CD4-positive, alpha-beta T cell (primary cell): ENCODE measurements at places on chromosomes 5 and 9. TPM values are rescaled to one million over a fixed set of nuclear protein-coding genes. Genes with fewer than 3 reads are reported as not detected.

The HRCT1 gene
- total RNA-seq: not detected

The GNPDA1 gene
- 5.8 TPM for total RNA-seq

The ISCA1 gene
- total RNA-seq: 85.3 TPM

The GABRA1 gene
- not detected for total RNA-seq

The FCHO2 gene
- 2.0 TPM for total RNA-seq

The OCLN gene
- 5.5 TPM for total RNA-seq

The UBAC1 gene
- 19.6 TPM for total RNA-seq

The ANKRD31 gene
- 0.55 TPM for total RNA-seq

The PGM5 gene
- not detected for total RNA-seq

The SLC34A3 gene
- not detected for total RNA-seq

The TRIM36 gene
- total RNA-seq: not detected

The UBE2B gene
- 228 TPM for total RNA-seq

The RLN2 gene
- 0.47 TPM for total RNA-seq

- DNase-seq: no peak
Measured at GRCh38 chr5:146962801-146963355, 84.3 kb upstream of the PPP2R2B start.

DNA sequence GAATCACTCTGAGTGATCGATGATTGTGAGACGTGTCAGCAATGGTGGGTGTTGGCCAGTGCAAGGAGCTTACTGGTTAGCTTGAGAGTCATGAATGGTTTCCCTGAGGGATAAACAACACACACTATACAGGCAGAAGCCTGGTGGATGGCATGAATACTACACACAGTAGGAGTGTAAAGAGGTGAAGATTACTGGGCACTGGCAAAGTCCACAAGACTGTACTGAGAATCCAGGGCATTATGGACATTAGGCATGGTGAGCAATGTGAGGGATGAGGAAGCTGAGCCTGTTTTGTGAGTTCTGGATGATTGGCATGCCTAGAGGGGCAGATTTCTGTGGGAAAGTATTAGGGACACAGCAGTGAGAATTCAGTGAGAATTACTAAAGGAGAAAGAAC, 71.3 kb downstream of the KDM4C start:
- no peak for DNase-seq

DNA sequence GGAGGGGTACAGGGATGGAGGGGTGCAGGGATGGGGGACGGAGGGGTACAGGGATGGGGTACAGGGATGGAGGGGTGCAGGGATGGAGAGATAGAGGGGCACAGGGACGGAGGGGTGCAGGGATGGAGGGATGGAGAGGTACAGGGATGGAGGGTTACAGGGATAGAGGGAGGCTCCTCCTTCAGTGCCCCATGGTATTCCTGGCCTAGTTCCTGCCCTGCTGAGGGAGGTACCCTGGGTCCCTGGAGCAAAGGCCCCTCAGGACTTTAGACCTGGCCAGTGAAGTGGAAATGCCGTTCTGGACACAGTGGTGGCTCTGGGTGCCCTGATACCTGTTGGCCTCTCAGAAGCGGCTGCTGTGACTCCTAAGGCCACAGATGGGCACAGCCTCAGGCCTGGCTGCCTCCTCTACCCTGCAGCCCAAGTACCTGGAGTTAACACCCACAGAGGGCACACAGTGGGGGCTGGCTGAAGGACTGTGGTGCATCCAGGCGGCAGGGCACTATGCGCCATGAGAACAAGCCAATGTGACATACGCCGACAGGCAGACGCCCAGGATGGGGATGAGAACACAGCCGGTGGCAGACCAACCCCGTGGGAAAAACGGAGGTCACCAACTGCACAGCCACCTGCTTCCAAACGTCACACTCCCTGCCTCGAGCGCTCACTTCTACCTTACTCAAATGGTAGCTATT, 8.4 kb downstream of the PTGES2 start:
- no peak for DNase-seq

DNA sequence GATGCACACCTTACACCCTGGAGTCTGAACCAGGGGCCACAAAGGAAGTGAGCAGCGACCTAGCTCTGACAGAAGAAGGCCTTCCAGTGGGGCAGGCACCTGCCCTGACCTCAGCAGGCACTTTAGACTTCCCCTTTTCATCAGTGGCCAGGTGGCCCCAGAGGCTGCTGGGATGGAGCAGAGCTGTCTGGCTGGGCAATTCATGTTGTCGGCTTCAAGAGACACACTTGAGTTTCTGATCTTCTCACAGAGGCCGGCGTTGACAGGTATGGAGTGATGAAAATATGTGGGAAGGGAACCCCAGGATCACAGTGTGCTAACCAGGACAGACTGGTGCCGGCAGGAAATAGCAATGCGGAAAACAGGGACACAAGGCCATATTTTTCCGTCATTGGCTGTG, 375.5 kb downstream of the CTNND2 start:
- DNase-seq: no peak

- no peak for DNase-seq
Measured at GRCh38 chr5:125411071-125411743, 664.8 kb upstream of the ZNF608 start.

GRCh38 chr5:20522905-20523482, 535.0 kb upstream of the CDH18 start:
- DNase-seq: no peak

- no peak for DNase-seq
Measured at GRCh38 chr9:105708405-105708804, 14.1 kb downstream of the TMEM38B start.

DNA sequence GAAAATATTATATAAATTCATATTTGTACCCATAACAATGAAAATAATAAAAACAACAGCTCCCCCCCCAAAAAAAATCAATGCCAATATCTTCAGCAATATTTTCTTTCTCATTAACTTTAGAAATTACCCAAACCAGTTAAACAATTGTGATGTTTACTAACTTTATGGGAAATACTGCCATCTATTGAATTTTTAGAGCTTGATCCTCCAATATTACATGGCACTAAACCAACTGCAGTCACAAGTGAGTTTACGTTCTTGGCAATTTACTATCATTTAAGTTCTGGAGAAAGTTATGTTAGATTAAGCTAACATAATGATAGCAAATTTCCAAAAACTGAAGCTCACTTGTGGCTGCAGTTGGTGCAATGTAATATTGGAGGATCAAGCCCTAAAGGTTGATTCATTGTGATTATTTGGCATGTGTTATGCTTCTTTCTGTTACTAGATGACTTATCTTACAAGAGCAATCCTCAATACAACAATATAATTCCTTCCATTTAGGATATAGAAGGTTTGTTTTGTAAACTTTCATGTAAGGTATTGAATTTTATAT, 379.5 kb downstream of the CDH18 start:
- DNase-seq: no peak

GRCh38 chr5:118956727-118957126, 31.6 kb downstream of the DTWD2 start:
- no peak for DNase-seq

GRCh38 chr5:2805080-2805479, 53.6 kb upstream of the IRX2 start:
- no peak for DNase-seq

DNA sequence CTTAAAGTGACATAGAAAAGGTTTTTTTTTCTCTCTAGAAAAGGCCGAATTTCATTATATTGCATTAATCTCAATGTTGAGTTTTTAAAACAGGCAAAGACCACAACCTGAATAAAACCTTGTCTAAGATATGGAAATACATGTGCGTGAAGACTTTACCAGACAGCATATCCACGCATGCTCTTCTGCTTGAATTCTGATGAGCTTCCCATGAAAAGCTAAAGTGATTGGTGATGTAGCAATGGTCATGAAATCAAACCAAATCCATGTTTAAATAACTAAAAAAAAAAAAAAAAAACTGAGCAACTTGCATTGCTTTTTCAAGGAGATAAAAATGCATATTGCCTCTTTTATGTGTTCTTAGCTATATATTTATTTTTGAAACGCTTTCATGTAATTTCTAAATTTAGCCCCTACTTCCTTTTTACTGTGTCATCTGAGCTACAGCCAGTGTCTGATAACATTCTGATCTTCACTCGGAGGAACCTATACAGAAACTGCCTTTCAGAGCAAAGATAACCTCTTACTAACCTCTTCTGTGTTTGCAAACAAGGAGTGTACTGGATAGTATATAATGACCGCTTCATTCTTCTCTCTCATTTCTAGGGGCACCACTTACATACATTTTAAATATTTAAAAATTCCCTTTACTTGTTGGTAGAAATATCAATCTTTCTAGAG, 179.1 kb upstream of the GNA14 start:
- DNase-seq: no peak

- no peak for DNase-seq
Measured at GRCh38 chr5:93886917-93887361, 145.5 kb upstream of the POU5F2 start.

GRCh38 chr5:128673970-128674369, 135.9 kb upstream of the FBN2 start:
- no peak for DNase-seq

DNA sequence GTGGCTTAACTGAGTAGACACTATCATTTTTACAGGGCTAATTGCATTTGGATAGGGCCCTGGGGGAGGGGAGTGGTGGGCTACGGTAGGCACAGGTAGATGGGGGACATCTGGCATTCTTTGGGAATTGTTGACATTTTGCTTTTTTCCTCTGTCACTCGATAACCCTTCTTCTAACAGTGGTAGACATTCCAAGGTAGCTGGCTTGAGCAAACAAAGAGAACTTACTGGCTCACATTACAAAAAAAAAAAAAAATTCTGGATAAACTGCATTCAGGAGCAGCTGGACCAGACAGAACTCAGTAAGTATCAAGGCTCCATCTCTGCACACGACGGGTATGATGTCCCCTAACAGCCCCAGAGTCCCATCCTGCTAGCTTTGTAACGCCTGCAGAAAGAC, 585.2 kb downstream of the ZNF608 start:
- DNase-seq: no peak

GRCh38 chr9:102087141-102087540, 348.7 kb upstream of the GRIN3A start:
- no peak for DNase-seq

DNA sequence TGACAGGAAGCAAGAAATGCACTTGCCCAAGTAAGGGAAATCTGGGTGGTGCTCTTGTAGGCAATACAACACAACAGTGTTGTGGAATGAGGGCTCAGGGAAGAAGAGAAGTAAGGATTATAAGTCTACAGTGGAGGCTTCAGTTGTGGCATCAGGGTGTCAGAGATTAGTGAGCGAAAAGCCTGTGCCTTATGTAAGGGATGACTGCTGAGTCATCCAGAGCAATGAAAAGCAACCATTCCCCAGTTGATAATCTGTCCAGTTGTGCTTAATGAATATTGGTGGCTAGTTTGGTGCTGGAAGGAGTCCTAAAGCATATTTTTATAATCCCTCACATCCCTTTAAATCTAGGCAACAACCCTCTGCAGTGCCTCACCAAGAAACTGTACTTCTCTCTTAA, 42.0 kb downstream of the FBXO38 start:
- DNase-seq: no peak

DNA sequence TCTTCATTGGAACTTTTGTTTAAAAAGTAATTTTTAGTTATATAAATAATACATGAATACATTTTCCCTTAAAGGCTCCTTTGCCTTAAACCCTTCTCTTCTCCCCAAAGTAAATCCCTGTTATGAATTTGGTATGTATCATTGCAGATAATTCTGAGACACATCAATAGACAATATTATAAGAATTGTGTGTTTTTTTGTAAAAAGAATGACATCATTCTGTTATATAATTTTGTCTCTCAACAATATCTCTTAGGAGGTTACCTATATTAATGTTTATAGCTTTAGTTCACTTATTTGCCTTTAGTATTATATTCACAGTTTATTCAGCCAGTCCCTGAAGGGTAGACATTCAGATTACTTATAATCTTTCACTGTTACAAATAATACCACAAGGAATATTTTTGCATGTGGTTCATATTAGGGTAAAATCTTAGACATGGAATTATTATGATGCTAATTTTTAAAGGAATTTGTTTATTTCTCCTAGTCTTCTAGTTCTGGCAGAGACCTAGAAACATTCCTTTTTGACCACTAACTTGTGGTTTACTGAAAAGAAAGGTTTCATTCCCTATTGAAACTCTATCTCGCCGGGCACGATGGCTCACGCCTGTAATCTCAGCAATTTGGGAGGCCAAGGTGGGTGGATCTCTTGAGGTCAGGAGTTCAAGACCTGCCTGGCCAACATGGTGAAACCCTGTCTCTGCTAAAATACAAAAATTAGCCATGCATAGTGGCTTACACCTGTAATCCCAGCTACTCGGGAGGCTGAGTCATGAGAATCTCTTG, 105.6 kb downstream of the KCTD16 start:
- DNase-seq: no peak

DNA sequence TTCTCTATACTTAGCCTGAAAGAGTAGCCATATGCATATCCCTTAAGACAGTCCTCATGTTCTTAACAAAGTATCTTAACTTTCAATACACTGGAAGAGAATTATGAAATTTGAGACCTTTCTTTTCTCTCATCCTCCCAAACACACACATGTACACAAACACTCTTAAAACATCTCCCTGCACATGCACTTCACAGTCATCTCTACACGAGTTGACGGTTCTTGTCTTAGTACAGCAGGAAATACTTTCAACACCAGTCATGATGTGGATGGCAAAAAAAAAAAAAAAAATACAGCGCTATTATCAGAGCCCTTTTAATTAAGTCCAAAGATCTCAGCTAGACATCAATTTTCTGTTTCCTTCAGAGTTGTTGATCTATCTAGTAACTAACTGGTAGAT, 43.6 kb upstream of the PCSK1 start:
- DNase-seq: no peak

DNA sequence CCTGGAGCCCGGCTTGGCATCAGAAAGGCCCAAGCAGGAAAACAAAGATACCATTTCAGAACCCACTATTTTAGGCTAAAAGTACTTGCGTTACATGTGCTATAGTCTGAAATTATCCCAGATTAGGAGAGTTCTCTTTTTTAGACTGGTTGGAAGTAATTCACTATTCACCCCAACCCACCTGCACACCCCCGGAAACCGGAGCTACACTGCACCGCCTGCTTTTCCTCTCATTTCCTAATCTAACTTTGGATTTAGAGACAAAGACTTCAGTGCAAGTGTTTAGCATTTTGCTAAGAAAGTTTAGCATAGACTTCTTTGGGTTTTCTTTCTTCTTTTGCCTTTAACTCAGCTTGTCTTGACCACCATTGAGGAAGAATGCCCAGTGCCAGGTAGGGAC, 79.2 kb downstream of the SECISBP2 start:
- no peak for DNase-seq

DNA sequence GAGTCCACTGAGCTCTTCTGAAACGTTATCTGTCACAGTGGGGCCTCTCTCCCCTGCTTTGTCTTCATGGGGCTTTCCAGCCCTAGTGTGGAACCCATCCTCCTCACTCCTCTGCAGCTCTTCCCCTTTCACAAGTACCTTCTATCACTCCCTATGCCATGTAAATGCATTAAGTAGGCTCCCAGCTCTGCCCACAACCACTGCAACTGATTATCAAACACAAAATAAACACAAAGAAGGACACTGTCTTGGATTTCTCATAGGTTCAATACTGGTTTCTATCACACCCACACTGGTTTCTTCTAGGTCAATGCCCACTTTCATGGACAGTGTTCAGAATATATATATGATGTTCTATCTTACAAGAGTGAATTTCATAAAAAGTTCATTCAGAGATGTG, 139.4 kb downstream of the GNAQ start:
- no peak for DNase-seq
